Activated CD4-positive, alpha-beta T cell treated with anti-CD3 and anti-CD28 coated beads for 4 hours (primary cell): ENCODE measurements at places on chromosomes 7 and 10.

- peak; percentile 35 for DNase-seq
Measured at GRCh38 chr10:49592726-49593563, 17.2 kb upstream of the SLC18A3 start.

- DNase-seq = no peak
Measured at GRCh38 chr7:88361357-88361756, 54.7 kb upstream of the STEAP4 start.

GRCh38 chr10:36188080-36188453 is 546.0 kb upstream of the FZD8 start:
- no peak for DNase-seq

DNA sequence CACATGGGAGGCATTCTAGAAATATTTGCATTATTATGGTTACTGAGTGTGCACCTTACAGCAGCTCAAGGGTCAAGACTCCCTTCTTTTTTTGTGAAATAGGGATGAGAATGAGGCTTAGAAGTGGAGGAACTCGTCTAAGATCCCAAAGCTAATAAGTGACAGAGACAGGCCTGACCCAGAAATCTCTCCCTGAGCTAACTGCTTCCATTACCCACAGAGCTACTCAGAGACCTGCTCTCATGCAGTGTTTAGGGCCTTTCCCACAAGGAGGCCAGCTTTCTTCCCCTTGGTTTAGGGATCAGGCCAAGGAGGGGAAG is 301.7 kb downstream of the RPS24 start:
- DNase-seq = no peak

- no peak for DNase-seq
Measured at GRCh38 chr7:79964463-79964862, 170.2 kb upstream of the GNAI1 start.

DNA sequence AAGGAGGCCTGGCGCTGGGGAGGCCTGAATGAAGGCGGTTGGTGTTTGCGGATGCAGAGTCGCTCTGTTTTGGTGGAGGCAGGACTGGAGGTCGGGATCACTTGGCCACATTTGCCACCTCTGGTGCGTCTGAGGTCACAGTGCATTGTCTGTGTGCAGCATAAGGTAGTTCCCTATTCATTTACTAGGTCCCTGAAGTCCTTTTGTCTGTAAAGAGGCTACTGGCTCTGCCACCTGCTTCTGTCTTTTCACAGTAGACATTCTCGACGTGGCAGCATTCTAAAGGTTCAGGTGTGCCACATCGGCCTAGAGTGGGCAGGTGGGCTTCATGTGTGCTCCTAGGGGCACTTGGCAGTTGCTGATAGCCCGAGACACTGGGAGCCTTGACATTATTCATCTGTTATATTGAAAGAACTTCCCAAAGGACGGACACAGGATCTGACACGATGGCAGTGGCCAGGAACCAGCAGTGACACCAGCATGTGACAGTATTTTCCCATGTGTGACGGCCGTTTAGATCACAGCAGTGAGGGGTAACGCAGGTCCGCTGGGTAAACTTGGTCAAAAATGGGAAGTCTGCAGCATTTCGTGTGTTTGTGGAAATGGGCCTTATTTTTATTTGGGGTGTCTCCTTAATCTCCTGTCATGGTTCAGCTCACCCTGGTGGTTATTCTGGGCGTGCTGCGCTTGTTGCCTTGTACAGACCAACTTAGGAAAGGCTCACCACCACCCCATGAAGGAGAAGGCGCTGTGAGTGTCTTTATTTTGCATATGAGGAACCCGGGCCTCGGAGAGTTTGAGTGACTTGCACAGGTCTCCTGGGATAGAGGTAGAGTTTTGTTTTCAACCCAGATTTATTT is 5.9 kb downstream of the MGMT start:
- no peak for DNase-seq

DNA sequence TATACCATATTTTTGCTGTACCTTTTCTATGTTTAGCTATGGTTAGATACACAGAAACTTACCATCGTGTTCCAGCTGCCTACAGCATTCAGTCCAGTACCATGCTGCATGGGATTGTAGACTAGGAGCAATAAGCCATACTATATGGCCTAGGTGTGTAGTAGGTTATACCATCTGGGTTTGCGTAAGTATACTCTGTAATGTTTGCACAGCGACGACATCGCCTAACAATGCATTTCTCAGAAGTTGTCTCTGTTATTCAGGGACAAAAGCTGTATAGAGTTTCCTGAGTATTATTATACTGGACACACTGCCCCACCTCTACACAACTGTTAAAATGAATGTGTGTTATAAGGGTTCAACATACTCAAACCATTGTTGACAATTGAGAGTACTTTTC is 93.8 kb upstream of the MKI67 start:
- DNase-seq = no peak

GRCh38 chr10:118383063-118383689 is 41.1 kb upstream of the FAM204A start:
- no peak for DNase-seq

GRCh38 chr10:44161184-44161583 is 223.7 kb downstream of the CXCL12 start:
- no peak for DNase-seq

DNA sequence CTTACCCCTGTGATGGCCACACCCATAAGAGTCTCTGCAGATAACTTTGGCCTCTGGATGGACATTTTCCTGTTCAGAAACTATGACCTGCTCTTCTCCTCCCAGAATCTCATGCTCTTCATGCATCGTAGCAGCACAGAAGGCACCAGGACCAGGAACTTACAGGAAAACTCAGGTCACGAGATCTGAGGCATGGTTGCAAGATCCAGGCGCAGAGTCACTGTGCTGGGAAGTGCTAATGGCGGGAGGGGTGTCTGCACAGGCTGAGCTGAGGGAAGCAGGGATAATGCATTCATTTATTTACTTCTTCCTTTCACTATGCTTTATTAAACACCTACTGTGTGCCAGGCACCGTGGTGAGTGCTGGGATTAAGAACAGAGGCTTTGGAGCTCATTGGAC is 48.2 kb upstream of the LOXL4 start:
- DNase-seq = no peak

DNA sequence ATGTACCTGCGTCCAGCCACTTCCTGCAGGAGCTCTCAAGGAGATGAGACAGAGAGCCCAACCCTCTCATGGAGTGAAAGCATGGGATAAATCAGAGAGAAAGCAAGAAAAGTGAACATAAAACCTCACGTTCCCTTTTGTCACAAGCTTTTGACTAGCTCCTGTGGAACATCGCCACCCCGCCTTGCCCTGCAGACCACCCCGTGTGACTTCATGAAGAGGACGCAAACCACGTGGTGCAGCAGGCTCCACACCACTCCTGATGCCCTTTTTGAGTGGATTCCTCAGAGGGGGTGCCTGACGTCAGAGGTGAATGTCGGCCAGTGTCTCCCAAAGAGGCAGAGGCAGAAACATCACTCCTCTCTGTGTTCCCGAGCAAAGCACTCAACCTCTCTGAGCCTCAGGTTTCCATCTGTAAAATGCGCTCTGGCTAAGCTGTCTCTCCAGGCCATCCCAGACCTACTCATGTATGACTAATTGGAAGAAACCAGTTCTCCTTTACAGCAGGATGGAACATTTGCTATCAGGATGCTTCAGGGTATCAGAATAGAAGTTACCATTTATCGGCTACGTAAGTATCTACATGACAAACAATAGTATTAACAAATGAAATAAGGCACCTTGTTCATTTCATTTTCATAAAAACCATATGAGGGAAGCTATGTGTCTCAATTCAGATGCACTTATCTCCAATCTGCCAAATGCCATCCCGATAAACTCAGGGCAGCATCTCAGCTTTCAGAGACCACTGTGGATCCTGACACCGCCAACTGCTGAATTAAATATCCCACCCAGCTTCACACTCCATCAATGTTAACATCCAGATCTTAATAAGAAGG is 5.3 kb downstream of the ZNF488 start:
- DNase-seq = no peak

DNA sequence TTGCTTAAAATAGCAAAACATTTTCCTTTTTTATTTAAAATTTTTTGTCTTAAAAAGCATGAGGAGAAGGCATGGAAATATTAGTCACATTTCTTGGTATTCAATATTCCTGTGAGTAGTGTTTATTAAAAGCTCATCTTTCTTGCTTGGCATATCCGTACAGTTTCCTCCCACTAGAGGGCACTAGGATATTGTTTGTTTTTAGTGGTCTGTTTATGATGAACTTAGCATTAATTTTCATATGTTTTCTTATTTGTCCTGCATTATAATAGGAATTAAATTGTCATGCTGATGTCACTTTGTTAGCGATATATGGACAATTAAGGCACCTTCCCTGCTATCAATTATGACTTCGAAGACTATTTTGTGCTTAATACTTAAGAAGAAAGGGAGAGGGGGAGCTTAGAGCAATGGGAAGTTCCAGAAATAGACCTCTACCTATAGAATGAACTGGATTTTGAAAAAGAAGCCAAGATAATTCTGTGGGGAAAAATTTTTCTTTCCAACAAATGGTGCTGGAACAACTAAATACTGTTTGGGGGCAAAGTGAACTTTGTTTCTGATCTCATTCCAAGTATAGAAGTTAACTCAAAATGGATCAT is 91.0 kb upstream of the STRIP2 start:
- no peak for DNase-seq

GRCh38 chr10:52786098-52786497 is 13.5 kb upstream of the MBL2 start:
- DNase-seq = no peak

DNA sequence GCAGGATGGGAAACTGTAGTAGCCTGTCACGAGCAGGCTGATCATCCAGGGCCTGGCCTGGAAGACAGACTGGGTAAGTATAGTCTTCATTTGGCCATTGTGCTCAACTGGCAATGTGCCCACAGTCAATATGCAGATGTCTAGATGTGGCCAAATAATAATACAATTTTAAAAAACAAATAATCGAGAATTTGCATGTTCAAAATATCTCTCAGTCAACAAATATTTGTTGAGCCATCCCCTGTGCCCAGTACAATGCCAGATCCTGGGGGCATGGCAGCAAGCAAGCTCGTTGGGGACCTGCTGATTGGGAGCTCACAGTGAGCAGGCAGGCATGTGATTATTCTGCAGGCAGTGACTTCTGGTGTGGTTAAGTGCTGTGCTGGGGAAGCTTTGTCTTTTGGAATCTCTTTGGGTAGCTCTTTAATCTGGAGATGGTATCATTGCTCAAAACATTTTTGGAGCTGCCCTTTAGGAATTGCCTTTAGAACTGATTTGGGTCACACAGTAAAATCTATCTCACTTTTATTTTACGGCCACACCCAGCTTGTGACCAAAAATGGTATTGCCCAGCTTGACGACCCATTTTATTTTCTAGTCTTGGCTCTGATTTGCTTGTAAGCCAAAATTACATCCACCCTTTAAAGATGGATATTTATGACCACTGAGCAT is 92.2 kb downstream of the PLCE1 start:
- DNase-seq = no peak

DNA sequence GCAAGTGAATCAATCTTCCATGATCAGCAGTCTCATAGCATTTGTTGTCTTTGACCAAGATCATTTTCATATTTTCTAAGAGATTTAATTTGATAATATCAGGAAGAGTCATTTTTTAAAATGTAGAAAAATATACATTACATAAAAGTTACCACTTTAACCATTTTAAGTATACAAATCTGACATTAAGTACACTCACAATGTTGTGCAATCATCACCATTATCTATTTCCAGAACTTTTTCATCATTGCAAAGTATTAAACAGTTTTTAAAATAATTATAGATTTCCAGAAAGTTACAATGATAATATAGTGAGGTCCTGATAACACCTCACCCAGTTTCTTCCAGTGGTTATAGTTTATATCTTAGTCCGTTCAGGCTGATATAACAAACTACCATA is 222.5 kb upstream of the RHOBTB1 start:
- DNase-seq = no peak

DNA sequence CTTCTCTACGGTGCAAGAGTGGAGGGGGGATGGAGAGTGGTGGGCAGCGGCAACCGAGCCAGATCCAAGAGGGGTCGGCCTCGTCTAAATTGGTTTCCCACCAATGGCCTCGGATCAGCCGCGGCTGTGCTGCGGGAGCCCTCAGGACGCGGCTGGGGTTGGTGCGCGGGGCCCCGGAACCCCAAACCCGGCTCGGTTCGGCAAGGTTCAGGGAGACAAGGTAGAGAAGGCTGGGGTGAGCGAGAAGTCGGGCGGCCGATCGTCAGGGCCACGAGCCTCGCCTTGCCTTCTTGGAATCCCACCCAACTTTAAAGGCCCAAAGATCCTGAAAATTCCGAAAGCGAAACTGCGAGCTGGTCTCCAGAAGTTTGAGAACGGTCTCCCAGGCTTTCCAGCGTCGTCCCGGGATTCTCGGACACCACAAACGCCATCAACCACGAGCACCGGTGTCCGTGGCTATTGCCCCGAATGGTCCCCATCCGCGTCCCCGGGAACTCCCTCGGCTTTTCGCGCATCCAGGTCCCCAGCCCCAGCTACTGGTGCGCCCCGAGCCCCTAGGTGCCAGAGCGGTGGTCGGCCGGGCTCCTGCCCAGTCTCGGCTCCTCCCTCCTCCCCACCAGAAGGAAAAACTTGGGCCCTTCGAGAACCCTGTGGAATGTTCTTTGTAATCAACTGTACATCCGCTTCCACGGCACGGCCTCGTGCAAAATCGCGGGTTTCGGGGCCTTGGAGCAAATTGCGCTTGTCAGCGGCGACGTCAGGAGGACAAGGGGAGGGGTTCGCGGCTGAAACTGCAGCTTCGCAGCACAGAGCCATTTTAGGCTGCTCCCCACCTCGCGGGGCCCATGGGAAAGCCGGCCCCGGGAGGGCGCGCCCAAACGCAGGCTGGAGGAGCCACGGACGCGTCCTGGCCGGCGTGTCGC is 3.2 kb downstream of the SFMBT2 start:
- peak; percentile 36 for DNase-seq

DNA sequence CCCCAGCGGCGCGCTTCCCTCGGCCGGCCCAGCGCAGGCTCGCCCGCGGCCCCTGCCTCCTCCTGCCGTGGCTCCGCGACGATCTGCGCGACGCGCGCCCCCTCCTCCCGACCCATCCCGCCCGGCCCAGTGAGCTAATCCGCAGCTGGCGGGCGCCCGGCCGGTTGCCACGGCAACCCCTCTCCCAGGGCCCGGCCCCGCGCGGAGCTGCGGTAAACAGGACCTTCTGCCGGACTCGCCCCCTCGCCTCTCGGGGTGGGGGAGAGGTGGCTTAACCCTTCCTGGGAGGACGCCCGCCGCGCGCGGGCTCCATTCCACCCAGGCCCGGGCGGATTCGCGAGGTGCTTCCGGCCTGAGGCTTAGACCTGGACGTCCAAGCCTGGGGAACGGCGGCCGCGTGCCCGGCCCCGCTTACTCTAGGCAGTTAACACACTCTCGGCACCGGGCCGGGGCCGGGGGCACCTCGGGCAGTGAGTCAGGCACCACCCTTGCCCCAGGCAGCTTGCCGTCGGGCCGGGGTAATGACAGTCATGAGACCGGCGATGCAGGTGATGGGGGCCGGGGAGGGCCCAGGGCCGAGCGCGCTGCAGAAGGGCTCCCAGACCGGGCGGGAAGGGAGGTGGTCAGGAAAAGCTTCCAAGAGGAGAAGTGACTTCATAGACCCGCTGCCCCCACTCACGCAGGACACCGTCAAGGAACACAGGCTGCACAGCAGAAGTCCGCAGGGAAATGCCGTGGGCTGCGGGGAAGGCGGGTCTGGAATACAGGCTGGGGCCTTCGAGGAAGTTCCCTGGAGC is at the start of gene DENND2A:
Gene DENND2A, minus strand, starts transcription at position 87 of the 797 bp plus-strand sequence. CDS start 38,416 bp downstream, outside the sequence.
- no peak for DNase-seq
